ENCODE measurements at places on chromosomes 4 and X.

- no peak for DNase-seq
Measured at GRCh38 chrX:46683048-46683447, 75.9 kb downstream of the SLC9A7 start.

- no peak for DNase-seq
Measured at GRCh38 chr4:124899997-124900396, 187.5 kb upstream of the ANKRD50 start.

DNA sequence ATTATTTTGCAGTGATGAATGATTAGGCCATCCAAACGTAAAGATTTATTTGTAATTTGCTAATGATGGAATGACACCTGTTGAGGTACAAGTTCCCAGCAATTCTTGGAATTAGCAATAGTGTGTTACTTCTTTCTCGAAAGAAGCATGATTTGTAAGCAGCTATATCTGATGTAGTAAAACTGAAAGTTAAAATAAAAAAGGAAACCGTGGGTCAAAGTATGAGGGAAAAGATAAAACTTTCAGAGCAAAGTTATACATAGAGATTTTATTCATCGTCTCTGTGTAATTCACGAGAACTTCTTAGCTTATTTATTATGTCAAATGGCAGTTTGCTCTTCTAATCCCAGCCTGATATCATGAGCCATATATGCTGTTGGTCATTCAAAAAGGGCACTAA lies 59.0 kb downstream of the NFKB1 start:
- DNase-seq: no peak

DNA sequence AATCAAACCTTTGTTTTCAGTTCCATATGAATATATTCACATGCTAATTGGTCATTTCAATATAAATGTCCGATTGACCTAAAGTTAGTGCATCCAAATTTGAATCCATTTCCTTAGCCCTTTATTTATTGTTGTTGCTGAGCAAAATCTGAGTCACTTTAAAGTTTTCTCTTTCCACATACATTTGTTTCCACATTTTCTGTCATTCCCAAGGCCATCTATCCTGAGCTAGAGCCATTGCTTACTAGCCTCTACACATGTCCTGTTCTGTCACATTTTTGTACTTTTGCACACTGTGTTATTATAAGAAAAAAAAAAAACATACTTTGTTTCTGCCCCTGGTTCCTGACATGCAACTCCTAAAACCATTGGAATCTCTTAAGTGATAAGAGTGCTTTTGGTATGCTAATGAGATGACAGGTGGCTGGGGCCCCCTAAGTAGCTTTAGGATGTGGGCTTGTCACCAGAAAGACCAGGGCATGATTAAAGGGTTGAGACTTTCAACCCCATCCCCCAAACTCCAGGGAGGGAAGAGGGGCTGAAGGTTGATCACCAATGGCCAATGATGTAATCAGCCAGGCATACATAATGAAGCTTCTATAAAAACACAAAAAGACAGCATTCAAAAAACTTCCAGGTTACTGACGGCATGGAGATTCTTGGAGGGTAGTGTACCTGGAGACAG lies 353.3 kb upstream of the MAGEB16 start:
- DNase-seq: no peak

- DNase-seq: no peak
Measured at GRCh38 chrX:46234775-46235174, 310.4 kb downstream of the ZNF674 start.

DNA sequence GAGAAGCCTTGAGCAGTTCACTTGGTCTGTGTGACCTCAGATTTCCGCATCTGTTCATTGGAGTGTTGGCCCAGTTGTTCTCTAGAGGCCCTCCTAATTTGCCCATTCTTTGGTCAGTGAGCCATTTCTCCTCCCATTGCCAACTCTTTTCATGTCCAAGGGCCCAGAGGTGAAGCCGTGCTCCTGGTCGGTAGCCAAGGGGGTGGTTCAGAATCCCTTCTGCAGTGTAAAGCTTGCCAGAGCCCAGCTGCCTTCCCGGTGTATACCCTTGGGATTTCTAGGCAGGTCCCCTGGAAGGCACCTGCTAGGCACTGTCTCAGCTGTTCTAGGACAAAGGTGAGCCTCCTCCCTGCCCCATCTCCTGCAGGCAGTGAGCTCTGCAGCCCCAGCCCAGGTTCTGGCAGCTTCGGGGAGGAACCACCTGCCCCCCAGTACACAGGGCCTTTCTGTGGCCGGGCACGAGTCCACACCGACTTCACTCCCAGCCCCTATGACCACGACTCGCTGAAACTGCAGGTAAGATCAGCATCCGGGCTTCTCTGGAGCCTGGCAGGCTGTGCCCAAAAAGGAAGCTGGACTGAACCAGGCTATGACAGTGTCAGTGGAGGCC lies 12.3 kb downstream of the SASH3 start:
- DNase-seq: no peak

- DNase-seq: no peak
Measured at GRCh38 chr4:1116838-1117237, 3.5 kb upstream of the RNF212 start.

Measured in GM19239 (cell line).